ENCODE measurements at places on chromosomes 12 and 14.
A peak's percentile ranks its signal among the peaks of the same experiment; 100 is the strongest.

DNA sequence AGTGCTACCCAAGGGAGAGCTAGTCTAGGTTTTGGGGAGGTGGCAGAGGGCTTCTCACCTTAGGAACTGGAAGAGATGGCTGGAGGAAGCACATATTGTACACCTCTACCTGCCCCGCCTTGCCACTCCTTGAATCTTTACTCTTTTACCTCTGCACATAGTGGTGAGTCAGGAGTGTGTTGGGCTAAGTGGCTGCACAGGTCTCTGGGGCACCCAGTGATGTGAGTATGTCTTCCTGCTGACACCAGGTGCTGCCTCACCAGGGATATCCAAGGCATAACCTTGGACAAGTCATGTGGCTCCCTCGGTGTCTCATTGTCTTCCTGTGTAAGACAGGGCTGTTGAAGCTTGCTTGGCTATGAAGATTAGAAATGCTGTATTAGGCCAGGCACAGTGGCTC is 19.8 kb upstream of the CABP1 start:
- no peaks in the 10 kb centered on the region for H3K36me3 ChIP-seq
- H3K27me3 ChIP-seq = peaks cover 25% of the 10 kb centered on the region
- H3K27ac ChIP-seq = no peak overlapping the region
- no peak overlapping the region for H3K4me3 ChIP-seq

DNA sequence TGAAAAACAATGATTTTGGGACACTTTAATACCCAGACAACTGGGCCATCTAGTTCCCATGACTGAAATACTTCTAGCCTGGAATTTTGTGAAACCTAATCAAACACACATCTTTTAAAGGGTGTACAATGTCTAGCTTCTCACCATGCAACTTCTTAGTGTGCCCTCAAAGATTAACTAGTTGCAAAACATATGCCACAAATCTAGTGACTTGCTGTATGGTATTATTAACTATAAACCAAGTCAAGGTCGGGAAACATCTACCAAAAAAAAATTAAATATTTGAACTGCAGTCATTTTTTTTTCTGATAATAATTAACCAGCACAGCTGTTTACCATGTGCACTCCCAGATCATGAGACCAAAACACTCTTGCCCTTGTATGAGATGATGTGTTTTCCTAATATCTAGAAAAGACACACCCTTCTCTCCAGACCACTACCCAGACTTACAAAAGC is 171.8 kb upstream of the FOXN3 start:
- DNase-seq = no peak
- H3K36me3 ChIP-seq = peaks cover 53% of the 10 kb centered on the region
- H3K27me3 ChIP-seq = no peaks in the 10 kb centered on the region
- no peak overlapping the region for H3K27ac ChIP-seq
- peaks cover 38% of the 10 kb centered on the region for H3K4me1 ChIP-seq

DNA sequence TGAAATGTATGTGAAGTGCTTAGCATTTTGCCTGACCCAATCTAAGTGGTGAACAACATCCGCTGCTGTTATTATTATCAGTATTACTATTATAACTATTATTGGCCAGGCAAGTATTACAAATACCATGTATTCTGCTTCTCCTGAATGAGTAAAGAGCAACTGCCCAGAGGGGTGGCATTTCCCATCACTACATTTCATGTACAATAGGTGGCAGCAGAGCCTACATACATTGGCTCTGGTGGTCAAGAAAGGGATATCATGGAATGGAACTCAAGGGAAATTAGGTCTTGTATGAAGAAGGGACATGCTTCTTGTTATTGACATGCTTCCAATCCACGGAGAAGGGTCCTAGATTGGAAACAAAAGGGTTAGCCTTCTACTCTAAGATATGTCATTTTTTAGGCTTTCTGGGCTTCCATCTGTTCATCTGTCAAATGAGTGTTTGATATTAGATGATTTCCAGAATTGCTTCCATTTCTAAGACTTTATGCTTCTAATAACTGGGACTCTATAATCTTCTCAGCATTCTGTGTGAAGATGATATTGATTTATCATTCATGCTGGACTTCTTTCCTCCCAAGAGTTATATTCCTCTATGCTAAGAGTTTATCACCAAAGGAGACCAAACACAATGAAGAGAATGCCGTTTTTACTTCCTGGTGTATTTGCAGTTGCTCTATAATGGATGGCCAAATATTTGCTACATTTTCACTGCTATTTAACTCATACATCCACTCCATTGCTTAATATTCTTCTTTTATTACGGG is 239.1 kb downstream of the SSPN start:
- H3K27me3 ChIP-seq = no peaks in the 10 kb centered on the region
- H3K27ac ChIP-seq = no peak overlapping the region
- no peaks in the 10 kb centered on the region for H3K4me1 ChIP-seq

DNA sequence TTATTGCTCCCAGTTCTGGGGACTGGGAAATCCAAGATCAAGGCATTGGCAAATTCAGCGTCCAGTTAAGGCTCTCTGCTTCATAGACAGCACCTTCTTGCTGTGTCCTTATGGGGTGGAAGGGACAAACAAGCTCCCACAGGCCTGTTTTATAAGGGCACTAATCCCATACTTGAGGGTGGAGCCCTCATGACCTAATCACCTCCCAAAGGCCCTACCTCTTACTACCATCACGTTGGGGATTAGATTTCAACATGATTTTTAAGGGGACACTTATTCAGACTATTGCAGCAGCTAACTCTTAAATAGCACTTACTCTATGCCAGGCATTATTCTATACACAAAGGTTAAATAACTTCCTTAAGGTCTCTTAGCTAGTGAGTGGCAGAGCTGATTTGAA is 17.3 kb downstream of the TOGARAM1 start:
- no peak for DNase-seq
- H3K27me3 ChIP-seq = no peaks in the 10 kb centered on the region
- peaks cover 17% of the 10 kb centered on the region for H3K36me3 ChIP-seq
- no peaks in the 10 kb centered on the region for H3K4me1 ChIP-seq
- no peak overlapping the region for H3K27ac ChIP-seq

DNA sequence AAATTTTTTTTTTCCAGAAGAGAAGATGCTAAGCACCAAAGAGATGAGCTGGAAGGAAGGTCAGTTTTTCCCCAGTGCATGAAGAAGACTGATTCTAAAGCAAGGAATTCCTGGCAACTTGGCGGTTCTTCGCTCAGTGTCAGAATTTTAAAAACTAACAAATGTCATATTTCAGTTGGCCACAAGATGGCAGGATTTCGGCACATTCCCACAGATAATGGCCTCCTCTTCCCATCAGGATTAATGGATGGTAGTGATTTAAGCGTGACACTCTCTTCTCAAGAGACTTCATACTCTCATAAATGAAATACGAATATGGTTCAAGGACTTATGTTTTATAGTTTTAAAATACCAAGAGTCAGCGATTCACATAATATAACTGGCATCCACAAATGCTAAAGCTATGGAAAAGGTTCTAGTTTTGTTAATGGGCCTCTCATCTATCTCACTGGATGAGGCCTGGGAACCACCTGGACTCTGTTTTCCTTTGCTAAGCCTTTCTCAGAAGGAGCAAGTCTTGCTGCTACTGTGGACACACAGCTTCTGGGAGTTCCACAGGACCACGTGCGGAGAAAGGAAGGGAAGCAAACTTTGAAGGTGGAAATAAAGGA is 46.1 kb upstream of the PTPRO start:
- H3K4me3 ChIP-seq = no peak overlapping the region
- DNase-seq = no peak
- no peaks in the 10 kb centered on the region for H3K36me3 ChIP-seq
- H3K27me3 ChIP-seq = peaks cover 7% of the 10 kb centered on the region
- H3K4me1 ChIP-seq = peaks cover 8% of the 10 kb centered on the region

DNA sequence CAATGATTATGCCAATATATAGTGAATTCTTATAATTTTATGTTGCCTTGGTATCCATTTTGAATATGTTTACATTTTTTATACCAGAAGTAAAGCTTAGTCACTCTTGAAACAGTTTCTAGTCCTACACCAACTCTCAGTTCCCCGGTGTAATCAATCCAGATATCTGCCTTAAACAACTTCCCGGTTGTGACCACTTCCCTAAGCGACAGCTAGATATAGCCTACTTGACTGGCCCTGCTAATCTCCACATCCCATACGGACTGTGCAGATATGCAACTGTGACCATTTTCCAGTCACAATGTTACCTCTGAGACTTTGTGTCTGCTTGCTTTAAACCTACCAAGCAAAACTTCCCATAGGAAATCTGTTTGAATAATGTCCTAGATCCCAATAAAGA is 1551.5 kb upstream of the SEL1L start:
- DNase-seq = no peak
- H3K4me1 ChIP-seq = no peaks in the 10 kb centered on the region
- H3K36me3 ChIP-seq = no peaks in the 10 kb centered on the region
- H3K27me3 ChIP-seq = no peaks in the 10 kb centered on the region
- no peak overlapping the region for H3K27ac ChIP-seq

GRCh38 chr14:52332269-52332668 is 18.2 kb downstream of the PTGER2 start:
- H3K36me3 ChIP-seq = peaks cover 67% of the 10 kb centered on the region
- H3K27me3 ChIP-seq = no peaks in the 10 kb centered on the region
- no peak overlapping the region for H3K4me3 ChIP-seq
- peaks cover 31% of the 10 kb centered on the region for H3K4me1 ChIP-seq

DNA sequence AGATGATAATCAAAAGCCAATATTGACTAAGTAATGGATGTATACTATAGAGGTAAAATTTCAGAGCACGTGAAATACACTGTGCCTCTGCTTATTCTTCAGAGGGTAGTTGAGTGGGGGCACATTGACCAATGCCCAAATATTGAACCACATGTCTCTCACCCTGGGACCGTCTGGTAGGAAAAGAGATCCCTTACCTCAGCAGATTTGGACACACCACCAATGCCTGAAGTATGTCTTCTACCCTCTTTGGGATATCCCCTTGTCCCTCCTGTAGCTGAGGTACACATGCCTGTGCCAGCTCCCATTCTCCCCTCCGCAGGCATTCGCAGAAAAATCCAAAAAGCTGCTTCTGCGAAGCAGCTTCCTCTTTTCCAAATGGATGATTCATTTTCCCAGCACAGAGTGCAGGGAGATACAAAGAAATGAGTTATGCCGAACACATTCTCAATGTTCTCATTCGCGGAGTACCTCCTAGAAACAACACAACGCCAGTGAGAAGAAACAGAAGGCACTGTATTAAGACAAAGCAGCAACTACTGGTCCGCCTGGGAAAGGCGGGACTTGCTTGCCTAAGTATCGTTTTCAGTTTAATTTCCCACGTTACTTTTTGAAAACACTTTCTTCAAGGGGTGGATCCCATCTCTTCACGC is 691 bp downstream of the ZFYVE26 start:
- H3K27me3 ChIP-seq = no peaks in the 10 kb centered on the region
- no peak for DNase-seq
- H3K4me1 ChIP-seq = peaks cover 27% of the 10 kb centered on the region
- H3K27ac ChIP-seq = peak overlapping the region; percentile 93

DNA sequence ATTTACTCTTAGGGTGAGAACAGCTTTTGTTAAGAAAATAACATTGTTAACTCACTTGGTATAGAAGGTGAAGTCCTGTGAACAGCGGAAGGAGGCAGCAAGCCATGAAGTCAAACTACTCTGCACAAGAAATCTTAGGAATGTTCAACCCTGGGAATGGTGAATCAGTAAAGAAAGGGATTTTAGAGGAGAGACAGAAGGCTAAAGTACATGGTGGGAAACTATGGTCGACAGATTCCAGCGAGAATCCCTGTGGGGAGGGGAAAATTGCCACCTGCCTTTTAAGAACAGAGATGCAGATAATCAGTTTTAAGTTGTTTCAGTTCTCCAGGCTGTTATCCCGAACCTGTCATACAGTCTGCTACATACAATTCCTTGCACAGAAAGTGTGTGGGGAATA is 63.2 kb upstream of the PTPRR start:
- no peaks in the 10 kb centered on the region for H3K4me1 ChIP-seq
- no peak overlapping the region for H3K27ac ChIP-seq
- no peaks in the 10 kb centered on the region for H3K36me3 ChIP-seq

- peak overlapping the region; percentile 73 for H3K27ac ChIP-seq
- H3K36me3 ChIP-seq = peaks cover 15% of the 10 kb centered on the region
- no peaks in the 10 kb centered on the region for H3K27me3 ChIP-seq
- peaks cover 27% of the 10 kb centered on the region for H3K4me1 ChIP-seq
- no peak for DNase-seq
Observed at GRCh38 chr12:121578230-121579189, 2.3 kb downstream of the KDM2B start.

GRCh38 chr12:62659453-62660295 is 193.0 kb downstream of the MON2 start:
- no peak overlapping the region for H3K4me3 ChIP-seq
- peaks cover 9% of the 10 kb centered on the region for H3K4me1 ChIP-seq
- no peaks in the 10 kb centered on the region for H3K36me3 ChIP-seq
- H3K27me3 ChIP-seq = peaks cover 47% of the 10 kb centered on the region
- H3K27ac ChIP-seq = no peak overlapping the region
- DNase-seq = no peak

DNA sequence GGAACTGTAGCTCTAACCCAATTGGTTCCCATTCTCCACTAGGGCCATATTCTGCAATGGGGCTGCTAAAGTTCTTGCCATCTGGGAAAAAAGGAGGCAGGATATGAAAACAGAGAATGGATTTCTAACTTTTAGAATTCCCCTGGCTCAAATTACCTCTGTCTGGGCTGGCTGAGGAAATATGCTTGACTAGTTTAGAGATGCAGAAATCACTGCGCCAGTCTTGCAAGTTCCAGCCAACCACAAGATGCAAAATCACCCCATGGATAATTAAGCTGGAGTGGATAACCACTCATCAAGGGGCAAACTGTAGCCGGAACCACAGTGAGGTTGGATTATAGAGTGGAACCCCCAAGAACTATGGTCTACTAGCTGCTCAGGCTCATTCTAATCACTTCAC is 126.3 kb downstream of the RALGAPA1 start:
- H3K27ac ChIP-seq = no peak overlapping the region
- no peaks in the 10 kb centered on the region for H3K4me1 ChIP-seq
- H3K36me3 ChIP-seq = peaks cover 4% of the 10 kb centered on the region
- no peak overlapping the region for H3K4me3 ChIP-seq
- DNase-seq = no peak

GRCh38 chr12:78928200-78929074 is 63.9 kb downstream of the SYT1 start:
- DNase-seq = no peak
- no peak overlapping the region for H3K27ac ChIP-seq
- no peaks in the 10 kb centered on the region for H3K36me3 ChIP-seq
- H3K4me3 ChIP-seq = no peak overlapping the region
- H3K4me1 ChIP-seq = no peaks in the 10 kb centered on the region

DNA sequence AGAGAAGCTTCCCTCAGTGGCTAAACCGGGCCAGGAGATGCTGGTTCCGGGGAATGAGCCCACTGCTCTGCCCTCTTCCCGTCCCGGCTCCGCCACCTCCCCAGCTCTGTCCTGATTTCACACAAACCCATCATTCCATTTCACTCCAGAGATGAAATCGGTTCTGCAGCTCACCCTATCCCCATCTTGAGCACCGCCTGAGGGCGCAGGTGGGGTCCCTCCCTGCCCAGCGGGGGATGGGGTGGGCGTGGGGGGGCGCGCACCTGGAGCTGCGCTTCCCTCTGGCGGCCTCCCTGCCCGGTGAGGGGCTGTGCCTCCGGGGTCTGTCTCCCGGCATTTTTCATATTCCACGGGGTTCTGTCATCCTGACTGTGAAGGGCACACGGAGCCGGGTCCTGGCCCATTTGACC is 44.7 kb downstream of the NOC4L start:
- H3K36me3 ChIP-seq = peaks cover 6% of the 10 kb centered on the region
- DNase-seq = no peak
- peak overlapping the region; percentile 95 for H3K27ac ChIP-seq
- H3K27me3 ChIP-seq = peaks cover 4% of the 10 kb centered on the region
- peak overlapping the region; percentile 99 for H3K4me3 ChIP-seq

Measured in activated naive CD8-positive, alpha-beta T cell treated with anti-CD3 and anti-CD28 coated beads, Interleukin-2, amount 10 ng/mL, durations not matched to agents 7 days and 5 days (primary cell).